Parietal lobe (tissue), 2 donors: ENCODE measurements at places on chromosomes 1 and 21. TPM values are rescaled to one million over a fixed set of nuclear protein-coding genes. Genes with fewer than 3 reads are reported as not detected.

The LDLRAP1 gene
- 1.3 TPM for total RNA-seq

The OR2L3 gene
- total RNA-seq: 2.8 TPM

The GNG4 gene
- 32.2 TPM for total RNA-seq

The LCE2C gene
- not detected for total RNA-seq

The ADSS2 gene
- total RNA-seq: 65.7 TPM

The WNT3A gene
- not detected for total RNA-seq
